ENCODE measurements at places on chromosomes 11 and 22.

DNA sequence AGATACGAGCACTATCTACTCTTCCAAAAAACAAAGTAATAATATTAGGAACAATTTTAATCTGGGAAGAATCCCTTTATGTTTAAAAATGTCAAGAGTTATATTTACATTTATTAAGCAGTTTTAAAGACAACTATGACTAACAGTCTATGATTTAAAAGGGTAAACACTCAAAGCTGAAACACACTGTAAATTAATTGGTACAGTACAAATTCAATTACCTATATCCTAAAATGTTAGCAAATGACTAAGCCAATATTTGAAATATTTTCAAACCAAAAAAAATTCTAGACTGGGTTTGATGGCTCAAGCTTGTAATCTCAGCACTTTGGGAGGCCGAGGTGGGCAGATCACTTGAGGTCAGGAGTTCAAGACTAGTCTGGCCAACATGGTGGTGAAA is 36.0 kb upstream of the CHRNA10 start:
- no peak for DNase-seq

GRCh38 chr11:94830722-94831510 is 62.8 kb downstream of the AMOTL1 start:
- no peak for DNase-seq

DNA sequence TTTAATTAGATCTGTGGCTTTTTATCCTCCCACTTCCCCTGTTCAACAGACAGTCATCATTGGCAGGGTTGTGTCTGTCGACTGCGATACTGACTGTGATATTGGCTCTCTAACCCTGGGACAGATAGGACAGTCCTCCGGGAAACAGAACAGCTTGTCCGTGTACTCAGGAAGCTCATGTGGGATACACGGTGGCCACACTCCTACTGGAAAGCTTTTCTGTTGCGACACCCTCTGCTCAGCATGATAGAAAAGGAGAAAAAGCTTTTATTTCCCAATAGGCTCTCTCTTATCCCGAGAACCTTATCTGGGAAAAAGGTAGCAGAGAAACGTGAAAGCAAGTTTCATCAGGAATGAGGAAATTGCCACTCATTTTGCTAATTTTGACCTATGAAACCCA is 60.4 kb upstream of the HSPA8 start:
- no peak for DNase-seq

DNA sequence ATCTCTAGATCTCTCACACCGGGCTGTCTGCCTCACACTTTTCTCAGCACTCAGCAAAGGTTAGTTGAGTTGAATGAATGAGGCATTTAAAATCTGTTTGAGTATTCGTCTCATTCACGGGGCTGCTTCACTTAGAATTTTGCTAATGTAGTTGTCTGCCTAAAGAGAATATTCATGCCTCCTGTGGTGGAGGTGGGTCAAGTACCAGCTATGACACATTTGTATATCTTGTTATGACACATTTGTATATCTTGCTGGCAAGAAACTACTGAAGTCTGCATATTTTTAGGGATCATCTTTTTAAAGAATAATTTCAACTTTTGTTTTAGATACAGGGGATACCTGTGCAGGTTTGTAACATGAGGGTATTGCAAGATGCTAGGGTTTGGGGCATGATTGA is 43.1 kb downstream of the LDLRAD3 start:
- DNase-seq, result no peak

DNA sequence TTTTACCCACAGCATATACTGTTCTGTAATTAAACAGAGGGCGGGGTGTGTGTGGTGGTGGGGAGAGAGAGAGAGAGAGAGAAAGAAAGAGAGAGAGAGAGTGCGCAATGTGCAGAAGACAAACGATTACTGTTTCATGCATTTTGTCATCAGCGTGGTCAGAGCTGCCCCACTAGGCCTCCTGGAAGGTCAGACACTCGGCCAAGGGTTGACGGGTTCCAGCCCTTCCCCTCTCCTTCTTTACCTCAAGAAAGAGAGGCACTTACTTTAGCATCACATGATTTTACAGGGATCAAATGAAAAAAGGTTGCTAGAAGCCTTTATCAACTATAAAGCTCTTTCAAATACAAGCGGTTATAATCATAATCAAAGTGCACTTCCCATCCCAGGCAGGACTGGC is 269.2 kb upstream of the SORL1-AS1 start:
- no peak for DNase-seq
